NCI-H2029 treated with DMSO at 0.1 percent for 48 hours (cell line): ENCODE measurements at places on chromosomes 7 and 10.
A peak's percentile ranks its signal among the peaks of the same experiment; 100 is the strongest.

GRCh38 chr7:51785876-51786275 lies 469.3 kb upstream of the COBL start:
- DNase-seq = no peak

DNA sequence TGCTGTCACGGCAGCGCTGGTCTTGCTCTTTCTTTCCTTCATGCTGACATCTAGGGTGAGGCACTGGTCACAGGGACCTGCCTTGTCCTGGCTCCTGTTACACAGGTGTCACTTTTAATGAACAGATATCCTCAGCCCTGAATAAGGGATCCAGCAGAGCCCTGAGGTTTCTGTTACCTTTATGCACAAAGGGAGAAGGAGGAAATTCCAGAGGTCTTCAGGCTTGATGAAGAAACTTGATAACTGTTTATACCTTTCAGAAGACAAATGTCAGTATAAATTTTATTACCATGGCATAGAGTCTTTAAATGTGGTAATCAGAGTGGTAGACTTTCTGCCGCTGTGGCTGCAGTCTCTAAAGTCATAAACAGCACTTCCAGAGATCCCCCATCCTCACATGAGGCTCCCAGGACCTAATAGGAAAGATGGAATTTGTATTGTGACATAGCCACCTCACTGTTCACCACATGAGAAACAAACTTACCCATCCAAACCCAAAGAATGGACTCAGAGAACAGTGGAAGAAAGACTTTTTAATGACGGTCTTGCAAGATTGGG lies 2.7 kb downstream of the LRRC27 start:
- no peak for DNase-seq

- DNase-seq = peak; percentile 66
Measured at GRCh38 chr7:69708857-69709256, 110.6 kb downstream of the AUTS2 start.

DNA sequence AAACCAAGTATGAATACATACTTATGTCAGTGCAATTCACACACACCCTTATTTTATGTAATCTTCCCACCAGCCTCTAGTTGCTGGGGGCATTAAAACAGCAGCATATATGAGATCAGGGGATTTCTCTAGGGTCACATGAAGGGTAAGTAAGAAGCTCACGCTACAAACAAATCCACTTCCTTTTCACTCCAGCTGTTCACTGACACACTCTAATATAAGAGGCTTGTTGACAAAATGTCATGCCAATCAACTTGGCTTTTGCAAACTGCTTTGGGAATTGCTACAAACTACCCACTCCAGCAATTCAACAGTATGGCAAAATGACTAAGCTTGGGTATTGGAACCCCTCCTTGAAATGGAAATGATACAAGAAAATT lies 10.3 kb downstream of the FAM3C start:
- DNase-seq = peak; percentile 69

GRCh38 chr7:111486472-111487142 lies 75.7 kb downstream of the IMMP2L start:
- peak; percentile 32 for DNase-seq

DNA sequence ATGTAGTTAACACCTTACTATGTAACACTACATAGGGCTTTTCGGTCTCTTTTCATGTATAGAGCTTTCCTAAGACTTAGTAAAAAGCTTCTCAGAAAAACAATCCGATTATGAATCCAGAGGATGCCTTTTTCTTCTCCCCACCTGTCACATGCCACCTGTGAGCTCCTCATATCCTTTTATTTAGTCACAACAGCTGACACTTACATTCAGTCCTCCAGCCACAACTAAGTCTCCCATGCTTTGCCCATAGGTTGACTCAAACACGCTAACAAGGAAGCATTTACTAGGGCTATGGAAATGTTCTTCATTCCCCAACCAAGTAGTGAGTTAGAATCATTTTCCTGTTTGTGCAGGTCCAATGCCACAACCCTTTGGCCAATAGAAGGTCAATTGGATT lies 7.9 kb downstream of the ENO4 start:
- no peak for DNase-seq

DNA sequence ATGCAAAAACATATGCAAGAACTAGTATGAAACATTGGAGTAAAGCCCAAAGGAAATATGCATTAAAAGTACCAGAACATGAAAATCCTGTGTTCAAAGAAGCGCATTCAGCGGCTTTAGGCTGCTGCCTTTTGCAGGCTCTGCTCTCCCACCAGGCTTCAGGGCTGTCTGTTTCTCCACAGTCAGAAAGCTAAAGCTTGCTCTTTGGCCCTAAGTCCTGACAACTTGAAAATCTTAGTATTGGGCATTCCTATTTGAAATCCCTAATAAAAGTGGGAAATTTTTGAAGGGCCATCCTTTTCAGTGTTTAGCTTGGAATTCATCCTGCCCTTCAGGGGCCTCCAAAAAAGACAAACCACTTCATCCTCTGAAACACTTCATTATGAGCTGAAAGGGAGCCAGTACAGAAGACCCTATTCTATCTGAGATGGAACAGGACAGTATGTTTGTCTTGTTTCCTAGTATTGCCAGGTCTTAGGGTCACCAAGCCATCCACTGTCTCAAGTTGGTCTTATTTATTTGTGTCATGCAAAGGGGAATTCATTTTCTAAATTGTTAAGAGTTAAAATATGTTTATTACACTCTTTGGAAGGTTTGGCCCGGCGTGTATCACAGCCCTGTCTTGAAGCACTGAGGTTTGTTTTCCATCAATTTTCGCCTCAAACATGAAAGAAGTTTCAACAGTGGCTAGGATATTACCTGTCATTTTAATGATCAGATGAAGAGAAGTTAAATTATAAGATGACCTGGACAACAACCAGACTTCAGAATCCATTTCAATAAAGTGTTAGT lies 326.3 kb upstream of the BMPER start:
- DNase-seq = no peak

- peak; percentile 30 for DNase-seq
Measured at GRCh38 chr7:130758429-130759056, 24.5 kb upstream of the KLF14 start.

- no peak for DNase-seq
Measured at GRCh38 chr10:121112579-121113384, 261.6 kb downstream of the WDR11 start.

GRCh38 chr7:69684369-69685292 lies 86.4 kb downstream of the AUTS2 start:
- DNase-seq = no peak

- no peak for DNase-seq
Measured at GRCh38 chr7:93715234-93715633, 140.7 kb upstream of the CALCR start.

GRCh38 chr7:105826143-105826542 lies 50.3 kb downstream of the ATXN7L1 start:
- no peak for DNase-seq

DNA sequence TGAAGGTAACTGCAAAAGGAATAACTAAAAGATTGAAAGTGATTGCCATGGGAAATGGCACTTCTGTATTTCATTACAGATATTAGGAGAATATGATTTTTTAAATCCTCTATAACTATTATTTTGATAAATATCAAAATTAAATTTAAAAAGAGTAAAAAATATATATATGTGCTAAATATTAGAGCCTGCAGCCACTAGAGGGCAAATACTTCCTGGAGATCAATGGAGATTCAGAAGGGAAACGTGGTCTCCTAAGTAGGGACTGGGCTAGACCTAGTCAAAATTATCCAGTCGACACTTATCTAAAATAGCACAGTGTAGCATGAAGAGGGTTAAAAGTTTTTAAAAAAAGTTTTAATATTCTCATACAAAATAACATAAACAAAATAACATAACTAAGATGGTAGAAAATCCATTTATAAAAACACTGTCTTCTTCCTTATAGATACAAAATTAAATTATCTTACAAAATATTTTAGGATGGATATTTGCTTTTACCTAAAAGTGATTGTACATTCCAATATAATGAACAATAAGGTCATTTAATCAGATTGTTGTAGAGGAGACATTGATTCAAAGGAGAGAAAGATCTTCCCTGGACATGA lies 434.3 kb downstream of the MDFIC start:
- no peak for DNase-seq

GRCh38 chr7:15586266-15586665 lies 24.5 kb upstream of the AGMO start:
- DNase-seq = no peak

DNA sequence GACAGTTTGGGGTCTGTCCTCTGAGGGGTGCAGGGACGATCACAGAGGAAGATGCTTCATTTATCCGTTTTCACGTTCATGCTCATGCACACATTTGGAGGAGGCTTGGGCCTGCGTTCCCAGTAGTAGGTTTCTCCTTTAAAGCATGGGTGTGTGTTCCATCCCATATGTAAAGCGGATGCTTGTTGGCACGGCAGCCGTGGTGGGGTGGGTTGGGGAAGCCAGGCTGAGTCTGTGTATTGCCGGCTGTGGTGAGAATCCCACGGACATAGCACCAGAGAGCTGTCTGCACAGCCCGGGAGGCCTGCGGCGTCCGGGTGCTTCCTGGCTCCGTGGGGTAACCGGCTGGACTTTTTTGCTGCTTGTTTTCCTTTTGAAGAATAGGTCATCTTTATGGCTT lies 440 bp downstream of the JAKMIP3 start:
- no peak for DNase-seq

GRCh38 chr7:130154131-130154500 lies 51.1 kb downstream of the TMEM209 start:
- DNase-seq = peak; percentile 21

- DNase-seq = no peak
Measured at GRCh38 chr7:28055161-28055544, 125.4 kb downstream of the JAZF1 start.

DNA sequence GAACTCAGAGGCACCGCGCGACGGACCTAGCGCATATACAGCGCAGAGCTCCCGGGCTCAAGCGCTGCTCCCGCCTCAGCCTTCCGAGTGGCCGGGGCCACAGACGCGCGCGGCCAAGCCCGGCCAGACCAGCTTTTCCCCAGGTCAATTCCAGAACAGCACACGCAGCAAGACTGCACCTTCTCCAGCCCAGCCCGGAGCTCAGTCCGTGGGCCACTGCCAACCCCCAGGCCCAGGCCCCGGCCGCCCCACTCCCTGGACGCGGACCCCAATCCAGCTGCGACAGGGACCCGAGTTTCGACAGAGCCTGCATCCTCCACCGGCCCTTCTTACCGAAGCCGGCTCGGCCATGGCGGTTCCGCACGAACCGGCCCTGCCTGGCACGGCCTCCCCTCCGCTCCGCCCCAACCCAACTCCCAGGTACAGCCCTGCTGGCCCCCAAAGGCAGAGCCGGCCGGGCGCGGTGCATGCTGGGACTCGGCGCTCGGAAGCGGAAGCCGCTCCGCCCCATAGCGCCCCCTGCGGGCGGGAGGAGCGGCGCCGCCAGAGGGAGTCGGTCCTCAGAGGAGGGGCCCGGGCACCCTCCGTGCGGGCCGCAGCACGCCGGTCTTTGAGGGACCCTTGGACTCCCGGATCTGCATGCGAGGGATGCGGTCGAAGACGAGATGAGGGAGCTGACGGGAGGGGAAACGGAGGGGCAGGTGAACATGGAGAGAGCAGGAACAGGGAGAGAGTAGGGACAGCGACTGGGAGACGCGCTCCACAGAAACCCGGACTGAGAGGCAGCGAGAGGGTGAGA lies at the start of gene ZNF425:
Gene ZNF425 (minus strand): TSS at position 462 of the 799 bp plus-strand sequence. CDS start 111 bp downstream, at position 351.
- peak; percentile 65 for DNase-seq

DNA sequence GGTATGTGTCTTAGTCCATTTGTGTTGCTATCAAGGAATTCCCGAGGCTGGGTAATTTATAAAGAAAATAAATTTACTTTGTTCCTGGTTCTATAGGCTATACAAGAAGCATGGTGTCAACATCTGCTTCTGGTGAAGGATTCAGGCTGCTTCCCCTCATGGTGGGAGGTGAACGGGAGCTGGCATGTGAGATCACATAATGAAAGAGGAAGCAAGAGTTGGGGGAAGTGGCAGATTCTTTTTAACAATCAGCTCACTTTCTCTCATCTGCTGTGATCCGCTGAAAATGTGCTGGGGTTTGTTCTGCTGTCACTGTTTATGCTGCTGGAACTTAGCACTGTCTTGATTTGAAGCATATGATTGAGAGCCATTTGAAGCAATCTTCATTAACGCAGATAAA lies 730.0 kb upstream of the SORCS1 start:
- DNase-seq = no peak
